ENCODE measurements at places on chromosomes 12 and 14.
A peak's percentile ranks its signal among the peaks of the same experiment; 100 is the strongest.

DNA sequence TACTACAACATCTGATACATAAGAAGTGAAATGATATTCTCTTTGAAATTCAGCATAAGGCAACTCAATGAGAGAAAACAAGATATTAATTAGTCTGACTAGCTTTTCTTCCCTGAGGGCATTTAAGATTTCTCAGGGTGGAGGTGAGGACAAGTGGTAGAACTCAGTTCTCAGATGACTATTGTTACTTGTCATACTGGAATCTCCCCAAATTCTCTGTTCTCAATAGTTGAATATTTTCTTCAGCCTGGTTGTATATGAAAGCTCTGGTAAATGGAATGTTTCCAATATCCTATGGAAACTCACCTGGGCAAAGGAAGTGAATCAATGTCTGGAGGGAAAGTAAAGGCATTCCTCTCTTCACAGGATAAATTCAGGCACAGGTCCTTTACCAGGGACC lies 18.2 kb upstream of the ITGA5 start:
- DNase-seq = no peak

DNA sequence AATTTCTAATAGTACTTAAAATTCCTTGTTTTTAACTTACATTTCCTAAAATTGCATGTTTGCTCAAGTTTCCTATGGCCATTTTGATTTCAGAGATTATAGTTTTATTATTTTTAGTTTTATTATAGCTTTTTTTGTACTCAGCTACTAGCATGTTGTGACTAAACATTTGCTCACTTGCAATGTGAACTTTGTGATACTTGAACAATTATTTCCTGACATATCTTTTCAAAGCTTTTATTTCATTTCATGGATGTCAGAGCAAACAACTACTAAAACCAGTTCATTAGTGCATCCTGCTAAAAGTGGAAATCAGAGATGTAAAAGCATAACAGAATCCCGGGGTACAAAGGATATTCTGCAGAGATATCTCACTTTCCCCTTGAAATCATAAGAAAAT lies 33.6 kb upstream of the PCNX4 start:
- no peak for DNase-seq

DNA sequence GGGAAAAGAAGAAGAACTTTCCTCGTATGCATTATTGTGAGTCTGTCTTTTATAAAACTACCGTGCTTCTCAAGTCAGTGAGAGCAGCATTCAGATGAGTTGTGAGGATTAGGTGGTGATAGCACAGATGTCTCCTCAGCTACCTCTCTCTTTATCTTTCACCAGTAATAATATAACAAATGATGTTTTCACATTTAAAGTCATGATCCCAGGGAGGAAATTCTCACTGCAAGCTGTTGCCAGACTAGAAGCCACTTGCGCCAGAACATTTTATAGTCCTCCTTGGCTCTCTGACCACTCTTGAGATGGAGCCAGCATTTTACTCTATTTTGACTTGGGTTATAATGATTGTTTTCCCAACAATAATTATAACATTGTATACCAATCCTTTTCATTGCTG lies 443.1 kb downstream of the AEBP2 start:
- no peak for DNase-seq

DNA sequence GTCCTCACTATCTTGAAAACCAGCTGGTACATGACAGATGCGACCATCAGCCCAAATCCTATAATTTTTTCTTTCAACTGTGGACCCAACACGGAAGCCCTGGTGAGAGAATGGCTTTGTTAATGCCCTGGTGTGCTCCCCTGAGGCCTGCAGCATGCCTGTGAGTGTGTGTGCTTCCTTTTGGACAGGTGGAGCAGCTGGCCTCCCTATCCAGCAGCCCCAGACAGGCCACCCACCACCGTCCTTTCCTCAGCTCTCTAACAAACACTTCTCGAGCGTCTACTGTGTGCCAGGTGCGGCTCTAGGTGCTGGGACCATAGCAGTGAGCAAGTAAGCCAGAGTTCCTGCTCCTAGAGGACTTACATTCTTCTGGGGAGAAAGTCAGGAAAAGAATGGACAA lies 78.9 kb upstream of the GZMB start:
- no peak for DNase-seq

- no peak for DNase-seq
Measured at GRCh38 chr12:69583203-69583602, 2.1 kb upstream of the CCT2 start.

DNA sequence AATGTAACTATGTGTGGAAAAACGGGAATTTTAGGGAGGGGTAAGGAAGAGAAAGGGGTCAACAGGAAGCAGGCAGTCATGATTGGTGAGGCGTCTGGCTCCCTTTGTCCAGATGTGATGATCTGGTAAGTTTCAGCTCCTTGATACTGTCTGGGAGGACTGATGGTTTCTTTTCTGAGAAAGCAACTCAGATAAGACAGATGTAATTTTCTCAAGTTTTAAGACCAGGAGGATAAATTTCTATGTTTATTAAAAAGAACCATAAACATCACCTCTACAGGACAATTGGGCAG lies 21.9 kb upstream of the AMN1 start:
- DNase-seq = no peak

DNA sequence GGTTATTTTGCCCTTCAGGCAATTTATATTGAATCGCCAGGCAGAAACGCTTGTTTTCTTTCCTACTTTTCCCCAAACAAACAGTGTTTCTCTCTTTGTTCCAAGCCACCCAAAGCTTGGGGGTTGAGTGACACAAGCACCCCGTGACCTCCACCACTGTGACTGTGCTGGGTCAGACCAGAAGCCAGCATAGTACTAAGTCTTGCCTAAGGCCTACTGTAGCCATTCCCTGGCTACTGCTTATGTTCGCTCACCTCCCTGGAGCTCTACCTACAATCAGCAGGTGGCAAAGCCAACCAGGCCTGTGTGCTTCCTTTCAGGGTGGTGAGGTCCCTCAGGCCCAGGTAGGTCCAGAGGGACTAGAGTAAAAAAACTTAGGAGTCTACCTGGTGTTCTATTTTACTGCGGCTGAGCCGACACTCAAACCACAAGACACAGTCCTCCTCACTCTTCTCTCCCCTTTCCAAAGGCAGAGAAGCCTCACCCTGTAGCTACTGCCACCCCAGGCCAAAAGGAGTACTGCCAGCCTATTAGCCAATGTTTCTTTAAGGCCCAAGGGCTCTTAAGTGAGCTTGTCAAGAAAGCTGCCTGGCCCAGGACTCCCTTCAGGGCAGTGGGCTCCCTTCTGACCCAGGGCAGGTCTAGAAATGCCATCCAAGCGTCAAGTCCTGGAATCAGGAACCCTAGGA lies 411.8 kb upstream of the MIS18BP1 start:
- no peak for DNase-seq

GRCh38 chr12:131327521-131328488 lies 374.1 kb downstream of the ADGRD1 start:
- no peak for DNase-seq

DNA sequence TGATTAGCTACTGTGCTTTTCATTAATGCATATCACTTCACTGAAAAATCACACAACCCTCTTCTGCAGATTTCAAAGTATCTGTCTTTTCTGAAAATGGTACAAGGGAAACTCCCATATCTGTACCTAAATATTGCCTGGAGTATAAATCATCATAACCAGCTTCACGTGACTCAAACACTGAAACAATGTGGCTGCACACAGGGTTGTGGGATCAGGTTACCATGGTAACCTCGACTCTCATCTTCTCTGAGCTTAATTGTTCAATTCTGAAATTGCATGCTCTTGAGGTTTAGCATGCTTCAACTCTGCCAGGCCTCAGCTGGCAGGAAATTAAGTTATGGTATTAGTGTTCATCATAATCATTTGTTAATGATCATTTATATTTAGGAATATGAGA lies 77.5 kb upstream of the CPSF6 start:
- DNase-seq = no peak

DNA sequence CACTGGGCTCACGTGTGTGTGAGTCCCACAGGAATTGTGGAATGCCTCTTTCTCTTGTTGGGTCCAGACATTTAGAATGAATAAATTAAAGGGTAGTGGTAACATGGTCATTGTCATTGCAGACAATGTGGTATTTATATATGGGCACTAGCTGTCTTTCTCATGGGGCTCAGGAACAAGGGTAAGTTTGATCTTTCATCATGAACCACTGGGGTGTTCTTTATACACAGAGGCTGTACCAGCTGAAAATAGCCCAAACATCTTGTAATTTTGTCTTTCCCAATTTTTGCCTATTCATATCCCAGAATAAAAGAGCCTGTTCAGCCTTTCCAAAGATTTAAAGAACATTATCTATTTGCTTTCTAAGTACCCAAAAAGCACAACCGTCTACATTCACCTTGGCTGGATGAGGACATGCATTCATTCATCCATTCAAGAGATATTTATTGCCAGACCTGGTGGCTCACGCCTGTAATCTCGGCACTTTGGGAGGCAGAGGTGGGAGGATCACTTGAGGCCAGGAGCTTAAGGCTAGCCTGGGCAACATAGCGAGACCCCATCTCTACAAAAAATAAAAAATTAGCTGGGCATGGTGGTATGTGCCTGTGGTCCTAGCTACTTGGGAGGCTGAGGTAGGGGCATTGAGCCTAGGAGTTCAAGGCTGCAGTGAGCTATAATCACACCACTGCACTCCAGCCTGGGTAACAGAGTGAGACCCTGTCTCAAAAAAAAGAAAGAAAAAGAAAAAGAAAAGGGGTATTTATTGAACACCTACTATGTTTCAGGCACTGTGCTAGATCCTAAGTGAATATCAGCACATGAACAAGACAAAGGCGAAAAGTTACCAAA lies 4.4 kb upstream of the FOS start:
- DNase-seq = no peak

- no peak for DNase-seq
Measured at GRCh38 chr12:117661471-117661870, 300.0 kb upstream of the NOS1 start.

- peak; percentile 93 for DNase-seq
Measured at GRCh38 chr12:85076688-85077430, 40.7 kb downstream of the LRRIQ1 start.

- DNase-seq = no peak
Measured at GRCh38 chr14:104394409-104394851, 185.1 kb upstream of the C14orf180 start.

GRCh38 chr14:40581264-40581663 lies 1025.4 kb upstream of the LRFN5 start:
- DNase-seq = no peak

GRCh38 chr12:32995623-32996022 lies 99.0 kb upstream of the PKP2 start:
- DNase-seq = no peak

- DNase-seq = no peak
Measured at GRCh38 chr12:79143803-79144202, 279.2 kb downstream of the SYT1 start.

- no peak for DNase-seq
Measured at GRCh38 chr12:67759829-67760228, 111.3 kb downstream of the DYRK2 start.

DNA sequence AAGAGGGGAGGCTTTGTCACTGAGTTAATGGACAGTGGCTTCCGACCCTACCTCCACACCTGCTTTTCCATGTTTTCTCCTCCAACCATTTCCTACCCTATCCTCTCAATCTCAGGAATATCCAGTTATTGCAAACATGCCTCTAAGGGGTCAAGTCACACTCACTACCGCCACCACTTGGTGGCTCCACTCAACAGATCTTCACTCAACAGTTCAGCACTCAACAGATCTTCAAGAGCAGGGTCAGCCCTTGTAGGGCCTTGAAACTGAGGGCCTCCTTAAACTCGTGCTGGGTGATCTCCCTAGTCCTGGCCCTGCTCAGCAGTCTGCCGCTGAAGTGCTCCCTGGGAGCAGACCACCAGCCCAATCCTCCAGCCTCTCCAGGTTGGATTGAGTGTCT lies 14.2 kb downstream of the ZNF641 start:
- no peak for DNase-seq

GRCh38 chr12:128326406-128326805 lies 59.4 kb downstream of the TMEM132C start:
- no peak for DNase-seq

Measured in astrocyte of the spinal cord (primary cell).